LoVo (cell line): ENCODE measurements at places on chromosomes 11 and 22.

GRCh38 chr22:30732426-30732825, 37.8 kb downstream of the OSBP2 start:
- no peak for DNase-seq

GRCh38 chr11:75346912-75347647, 4.4 kb downstream of the ARRB1 start:
- no peak for DNase-seq

DNA sequence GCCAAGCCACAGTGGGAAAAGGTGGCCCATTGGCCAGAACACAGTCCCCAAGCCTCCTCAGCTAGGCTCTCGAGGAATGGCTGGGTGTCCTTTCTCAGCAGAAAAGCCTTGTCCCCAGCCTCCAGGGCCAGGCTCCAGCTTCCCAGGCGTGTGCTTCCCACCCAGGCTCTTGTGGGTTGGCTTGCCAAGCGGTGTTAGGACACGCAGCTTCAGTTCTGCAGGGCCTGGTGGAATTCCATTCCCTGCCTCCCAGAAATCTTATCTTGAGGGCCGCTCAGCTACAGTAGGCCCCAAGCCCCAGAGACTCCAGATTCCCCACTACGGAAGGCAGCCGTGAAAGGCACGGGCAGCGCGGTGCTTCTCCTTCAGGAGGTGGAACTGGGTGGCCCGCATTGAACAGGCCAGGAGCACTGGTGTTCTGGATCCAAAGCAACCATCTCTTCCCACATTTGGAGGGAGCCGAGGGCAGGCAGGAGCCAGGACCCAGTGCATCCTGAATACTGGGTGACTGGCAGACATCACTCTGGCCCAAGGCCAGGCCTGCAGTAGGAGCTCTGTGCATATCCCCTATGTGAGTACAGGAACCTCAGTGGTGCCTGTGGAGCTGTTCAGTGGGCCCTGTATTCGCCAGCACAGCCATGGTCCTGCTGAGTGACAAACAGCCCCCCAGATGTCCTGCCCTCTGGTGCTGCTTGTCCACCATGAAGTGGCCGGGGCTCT, 16.7 kb upstream of the KCNQ1OT1 start:
- no peak for DNase-seq

- no peak for DNase-seq
Observed at GRCh38 chr11:102933627-102934026, 21.9 kb downstream of the MMP13 start.

DNA sequence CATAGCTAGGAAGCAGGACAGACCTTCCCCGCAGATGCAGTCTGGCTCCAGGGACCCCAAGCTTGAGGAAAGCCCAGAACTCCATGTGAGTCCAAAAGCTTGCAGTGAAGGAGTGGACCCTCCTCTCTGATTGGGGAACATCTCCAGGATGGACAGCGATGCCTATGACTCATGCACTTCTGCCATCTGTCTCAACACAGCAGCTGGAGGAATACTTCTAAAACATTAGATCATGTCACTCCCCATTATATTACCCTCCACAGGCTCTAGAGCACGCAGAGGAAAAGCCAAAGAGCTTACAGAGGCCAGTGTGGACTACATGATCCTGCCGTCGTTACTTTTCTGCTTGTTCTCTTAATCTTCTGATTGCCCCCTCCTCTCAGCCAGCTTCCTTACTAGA, 605.7 kb downstream of the INSC start:
- no peak for DNase-seq

GRCh38 chr11:60711276-60711675, 11.9 kb downstream of the MS4A8 start:
- peak; percentile 57 for DNase-seq

GRCh38 chr22:36541831-36542411, 13.0 kb upstream of the EIF3D start:
- peak; percentile 58 for DNase-seq

DNA sequence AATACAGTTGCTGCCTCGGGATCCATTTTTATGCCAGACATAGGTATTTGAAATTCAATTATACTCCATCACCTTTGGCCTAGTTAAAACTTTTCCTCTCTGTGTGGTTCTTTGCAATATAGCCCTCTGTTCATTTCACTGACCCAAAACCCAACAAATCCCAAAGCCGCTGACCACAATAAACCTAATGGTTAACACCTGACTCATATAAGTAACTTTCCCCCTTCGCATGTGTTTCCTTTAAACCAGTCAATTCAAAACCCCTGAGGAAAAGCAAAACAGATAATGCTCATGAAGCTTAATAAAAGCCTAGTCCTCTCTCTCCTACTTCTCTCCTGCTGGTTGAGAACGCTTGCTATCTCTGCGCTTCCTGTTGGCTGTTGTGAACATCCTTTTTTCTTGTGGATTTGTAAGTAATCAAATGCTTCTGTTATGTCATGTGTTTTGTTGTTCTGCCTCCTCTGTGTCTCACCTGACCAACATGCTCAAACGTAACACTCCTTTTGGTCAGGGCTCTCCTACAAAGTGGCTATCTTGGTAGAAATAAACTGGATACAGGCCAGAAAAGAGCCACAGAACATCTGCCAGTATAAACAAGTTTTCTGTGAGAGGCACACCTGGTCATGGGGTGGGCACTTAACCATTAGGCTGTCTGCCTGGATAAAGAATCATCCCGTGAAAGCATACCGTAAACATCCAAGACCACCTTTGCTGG, 652.6 kb downstream of the METTL15 start:
- DNase-seq: no peak

- DNase-seq: no peak
Observed at GRCh38 chr11:119910051-119910450, 181.1 kb upstream of the NECTIN1 start.

- DNase-seq: no peak
Observed at GRCh38 chr11:79312617-79313529, 128.0 kb downstream of the TENM4 start.

GRCh38 chr22:43225609-43226008, 38.7 kb upstream of the TTLL12 start:
- no peak for DNase-seq

DNA sequence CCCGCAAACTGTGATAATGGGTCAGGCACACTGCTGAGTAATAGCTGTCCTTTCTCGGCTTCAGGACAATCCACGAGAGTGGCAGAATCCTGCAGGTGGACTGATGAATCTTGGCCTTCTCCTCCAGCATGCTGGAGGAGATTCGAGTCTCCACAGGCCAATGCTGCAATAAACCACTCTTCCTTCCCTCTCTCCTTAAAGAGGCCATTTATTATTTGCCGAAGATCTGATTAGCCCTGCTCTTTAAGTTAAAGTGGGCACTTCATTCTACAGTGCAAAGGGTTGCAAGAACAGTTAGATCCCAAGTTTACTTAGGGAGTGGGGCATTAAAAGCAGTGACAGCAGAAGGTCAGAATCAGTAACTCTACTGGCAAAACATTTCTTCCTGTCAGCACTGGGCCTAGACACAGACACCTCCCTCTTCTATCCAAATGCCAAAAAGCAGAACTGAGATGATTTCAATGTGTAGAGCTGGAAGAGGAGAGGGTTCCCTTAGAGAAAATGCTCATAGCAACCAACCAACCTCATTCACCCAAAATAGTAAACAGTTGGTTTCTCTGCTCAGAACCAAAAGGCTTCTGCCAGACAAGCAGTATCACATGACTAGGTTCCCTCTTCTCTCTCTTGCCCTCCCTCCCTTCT, 121.7 kb downstream of the SGSM3 start:
- DNase-seq: no peak

DNA sequence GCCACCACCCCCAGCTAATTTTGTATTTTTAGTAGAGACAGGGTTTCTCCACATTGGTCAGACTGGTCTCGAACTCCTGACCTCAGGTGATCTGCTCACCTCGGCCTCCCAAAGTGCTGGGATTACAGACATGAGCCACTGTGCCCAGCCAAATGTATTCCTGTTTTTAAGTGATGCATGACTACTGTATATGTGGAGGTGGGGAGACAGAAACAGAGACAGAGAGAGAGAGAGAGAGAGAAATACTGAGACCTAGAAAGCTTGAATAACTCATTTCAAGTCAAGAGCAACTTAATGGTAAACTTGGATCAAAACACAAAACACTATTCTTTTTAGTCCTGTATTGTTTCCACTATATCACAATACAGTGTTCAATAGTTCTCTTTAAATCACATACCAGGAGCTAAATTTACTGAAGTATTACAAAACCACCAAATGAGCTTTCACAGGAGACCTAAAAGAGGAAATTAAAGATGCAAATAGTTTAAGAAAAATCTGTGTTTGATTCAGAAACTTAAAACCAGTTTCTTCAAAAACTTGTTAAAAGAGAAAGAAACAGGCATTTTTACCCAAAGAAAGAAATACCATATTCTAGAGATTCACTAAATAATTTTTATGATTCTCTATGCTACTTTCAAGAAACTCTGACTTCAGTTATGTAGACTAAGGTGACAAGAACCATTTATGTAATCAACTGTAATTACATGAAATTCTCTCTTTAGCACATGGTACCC, 188.7 kb downstream of the ETS1 start:
- no peak for DNase-seq

- DNase-seq: no peak
Observed at GRCh38 chr22:21816787-21817496, 50.5 kb downstream of the MAPK1 start.

GRCh38 chr11:91653079-91653754, 571.4 kb upstream of the FAT3 start:
- no peak for DNase-seq

- no peak for DNase-seq
Observed at GRCh38 chr11:36155770-36156160, 133.5 kb downstream of the COMMD9 start.

DNA sequence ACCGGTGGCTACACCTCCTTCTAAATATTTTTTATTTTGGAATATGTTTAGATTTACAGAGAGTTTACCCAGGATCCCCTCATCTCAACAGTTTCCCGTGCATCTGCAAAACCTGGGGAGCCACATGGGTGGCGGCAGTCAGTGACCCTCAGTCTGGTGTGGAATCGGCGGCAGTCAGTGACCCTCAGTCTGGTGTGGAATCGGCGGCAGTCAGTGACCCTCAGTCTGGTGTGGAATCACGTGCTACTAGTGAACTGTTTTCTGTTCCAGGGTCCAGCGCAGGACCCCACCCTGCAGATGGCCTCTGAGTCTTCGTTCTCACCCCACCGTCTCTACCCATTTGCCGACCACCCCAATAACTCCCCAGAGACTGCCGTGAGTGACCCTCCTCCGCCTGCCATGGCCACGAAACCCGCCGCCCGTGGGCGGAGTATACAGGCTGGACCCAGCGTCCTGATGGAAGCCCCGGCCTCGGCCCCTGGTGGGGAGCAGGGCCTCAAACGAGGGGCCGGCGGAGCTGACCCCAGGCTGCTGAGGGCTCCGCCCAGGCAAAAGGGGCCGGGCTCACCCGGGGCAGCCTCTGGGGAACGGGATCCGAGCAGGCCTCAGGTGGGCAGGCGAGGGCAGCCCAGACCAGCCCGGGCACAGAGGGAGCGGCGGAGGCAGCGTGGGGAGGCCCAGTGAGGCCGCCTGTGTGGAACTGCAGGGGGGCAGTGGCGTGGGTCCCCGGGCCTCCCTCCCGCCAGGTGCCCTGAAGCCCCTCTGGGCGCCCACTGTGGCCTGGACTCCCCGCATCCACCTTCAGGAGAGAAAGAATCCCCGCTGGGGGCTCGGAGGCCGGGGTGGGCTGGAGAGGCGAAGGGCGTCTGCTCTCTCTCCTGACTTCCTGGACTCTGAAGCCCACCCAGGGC, 2.5 kb downstream of the IL17REL start:
- DNase-seq: no peak

DNA sequence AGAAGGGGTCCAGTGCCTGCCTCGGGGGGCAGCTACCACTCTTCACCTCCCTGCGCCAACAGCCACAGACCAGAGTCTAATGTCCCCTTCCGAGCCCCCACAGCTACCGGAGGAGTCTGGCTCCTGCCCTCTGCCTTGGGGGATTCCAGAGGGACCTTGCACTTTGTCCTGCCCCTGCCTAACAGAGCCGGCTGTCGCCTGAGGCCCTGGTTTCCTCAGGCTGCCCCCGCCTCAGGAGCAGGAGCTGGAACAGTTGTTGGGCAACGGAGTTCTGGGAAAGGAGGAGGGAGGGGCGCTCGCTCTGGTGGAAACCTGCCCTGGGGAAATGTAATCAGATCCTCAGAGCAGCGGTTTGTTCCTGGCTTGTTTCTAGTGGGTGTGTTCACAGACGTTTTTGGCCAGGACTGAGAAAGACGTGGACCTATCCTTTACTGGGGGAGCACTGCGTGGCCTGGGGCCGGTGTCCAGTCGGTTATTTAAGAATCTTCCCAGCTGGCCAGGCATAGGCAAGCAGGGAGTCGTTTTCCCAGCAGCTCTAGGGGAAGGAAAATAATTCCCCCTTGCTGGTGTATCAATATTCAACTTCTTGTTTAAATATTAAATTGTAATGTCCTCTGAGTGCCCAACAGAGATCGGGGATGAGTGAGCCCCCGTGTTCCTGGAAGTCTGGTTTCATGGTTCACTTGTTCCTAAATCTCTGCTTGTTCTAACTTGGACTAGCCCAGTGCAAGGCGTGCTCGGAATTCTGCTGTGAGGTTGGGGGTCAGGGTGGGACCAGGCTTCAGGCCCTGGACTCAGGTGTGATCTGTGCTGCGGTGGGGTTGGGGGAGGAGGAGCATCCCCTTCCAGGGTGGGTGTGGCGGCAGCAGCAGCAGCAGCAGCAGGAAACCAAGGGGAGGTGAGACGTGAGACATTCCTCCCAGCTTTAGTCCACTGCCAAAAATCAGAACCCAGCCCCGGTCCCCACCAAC, 32.1 kb downstream of the A4GALT start:
- DNase-seq: no peak

DNA sequence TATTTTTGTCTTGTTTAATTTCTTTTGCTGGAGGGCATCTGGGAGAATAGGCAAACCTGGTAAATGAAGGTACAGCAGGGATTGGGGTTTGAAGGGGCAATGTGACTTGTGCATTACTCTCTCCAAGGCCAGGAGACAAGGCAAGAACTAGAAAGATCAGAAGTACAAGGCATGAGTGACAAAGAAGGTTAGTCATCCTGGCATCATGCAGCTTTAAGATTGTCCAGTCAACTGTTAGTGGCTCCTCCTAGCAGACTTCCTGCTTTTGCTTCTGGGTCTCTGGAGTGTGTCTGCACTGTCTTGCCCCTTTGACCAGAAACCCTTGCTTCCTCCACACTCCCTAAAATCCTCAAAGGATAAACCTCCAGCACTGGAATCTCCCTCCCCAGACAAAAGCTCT, 27.2 kb upstream of the GLYATL1 start:
- no peak for DNase-seq

- DNase-seq: no peak
Observed at GRCh38 chr11:99548264-99548663, 527.5 kb downstream of the CNTN5 start.

DNA sequence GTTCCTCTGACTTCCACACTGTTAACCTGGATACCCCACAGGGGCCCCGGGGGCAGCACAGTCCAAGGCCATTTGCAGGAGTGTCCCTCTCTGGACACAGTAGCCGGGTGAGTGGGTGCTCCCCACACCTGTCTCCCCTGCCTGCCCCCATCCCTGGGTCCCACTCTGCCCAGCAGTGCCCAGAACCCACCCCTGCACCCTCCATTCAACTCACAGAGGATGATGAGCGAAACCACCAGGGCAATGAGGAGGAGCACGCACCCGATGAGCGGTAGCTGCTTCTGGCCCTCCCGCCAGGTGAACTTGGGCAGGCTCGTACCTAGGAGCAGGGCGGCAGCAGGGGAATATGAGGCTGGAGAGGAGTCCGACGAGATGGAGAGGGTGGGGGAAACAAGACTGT, 12.2 kb downstream of the TMPRSS13 start:
- no peak for DNase-seq

- no peak for DNase-seq
Observed at GRCh38 chr11:129729216-129729615, 86.4 kb upstream of the TMEM45B start.
